ENCODE measurements at places on chromosomes 11 and 22. TPM values are rescaled to one million over a fixed set of nuclear protein-coding genes. Genes with fewer than 3 reads are reported as not detected.

DNA sequence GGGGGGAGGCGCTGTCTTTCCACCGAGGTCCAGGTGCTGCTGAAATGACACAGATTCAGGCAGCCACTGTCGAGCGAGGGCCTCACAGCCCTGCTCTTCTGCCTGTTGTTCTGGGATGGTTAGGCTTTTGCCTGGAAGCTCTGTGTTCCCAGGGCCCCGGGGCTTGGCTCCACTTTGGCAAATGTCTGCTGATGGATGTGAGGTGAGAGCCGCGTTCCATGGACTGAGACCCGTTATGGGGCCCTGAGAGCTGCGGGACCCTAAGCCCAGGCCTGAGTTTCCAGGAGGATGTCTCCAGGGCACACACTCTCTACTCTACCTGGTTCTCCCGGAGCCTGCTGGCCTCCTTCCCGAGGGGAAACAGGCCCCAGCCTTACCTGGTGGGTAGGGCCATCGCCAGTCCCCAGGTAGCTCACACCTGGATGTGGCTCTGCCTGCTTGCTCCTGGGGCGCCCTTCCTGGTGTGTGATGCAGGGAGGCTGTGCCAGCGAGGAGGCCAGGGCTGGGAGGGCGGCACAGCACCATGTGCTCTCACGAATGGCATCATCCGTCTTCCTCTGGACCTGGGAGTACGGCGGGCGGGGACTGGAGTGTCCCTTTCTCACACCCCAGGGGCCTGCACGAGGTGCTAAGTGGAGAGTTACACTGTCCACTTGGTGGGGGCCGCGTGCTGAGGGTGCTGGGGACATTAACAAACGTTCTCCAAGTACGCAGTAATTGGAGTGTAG, 435.5 kb downstream of the TBC1D22A start:
- H3K4me1 ChIP-seq, result no peaks in the 10 kb centered on the region
- H3K4me3 ChIP-seq, result no peak overlapping the region
- no peak for DNase-seq
- H3K27me3 ChIP-seq, result peaks cover 12% of the 10 kb centered on the region

The NDUFS8 gene
- total RNA-seq, result 117 TPM

The NPAS4 gene
- not detected for total RNA-seq

The LINC01488 gene
- not detected for total RNA-seq

The TOLLIP gene
- total RNA-seq, result 27.3 TPM

GRCh38 chr11:2272946-2273280, 2.5 kb upstream of the ASCL2 start:
- H3K36me3 ChIP-seq, result no peaks in the 10 kb centered on the region
- DNase-seq, result no peak
- peaks cover 69% of the 10 kb centered on the region for H3K27me3 ChIP-seq
- H3K4me1 ChIP-seq, result no peaks in the 10 kb centered on the region
- no peak overlapping the region for H3K27ac ChIP-seq

DNA sequence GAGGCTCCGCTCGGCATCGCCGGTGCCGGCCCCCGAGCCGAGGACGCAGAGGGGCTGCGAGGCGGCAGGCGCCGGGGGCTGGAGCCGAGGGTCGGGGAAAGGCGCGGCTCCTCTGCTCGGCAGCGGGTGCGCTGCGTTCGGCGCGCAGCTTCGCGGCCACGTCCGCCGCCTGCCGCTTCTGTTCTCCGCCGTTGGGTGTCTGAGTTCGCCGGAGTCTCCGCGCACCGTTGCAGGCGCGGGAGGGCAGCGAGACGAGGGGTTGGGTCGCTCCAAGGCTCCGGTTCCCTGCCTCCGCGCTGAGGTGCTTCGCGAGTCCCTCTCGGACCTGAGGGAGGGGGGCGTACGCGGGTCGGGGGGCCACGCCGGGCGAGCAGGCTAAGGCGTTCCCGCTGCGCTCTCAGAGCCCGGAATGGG, 347 bp downstream of the MN1 start:
- H3K4me1 ChIP-seq, result no peaks in the 10 kb centered on the region
- no peaks in the 10 kb centered on the region for H3K36me3 ChIP-seq
- H3K27ac ChIP-seq, result peak overlapping the region; percentile 56
- no peaks in the 10 kb centered on the region for H3K27me3 ChIP-seq
- peak overlapping the region; percentile 85 for H3K4me3 ChIP-seq

- H3K27me3 ChIP-seq, result no peaks in the 10 kb centered on the region
- 0 out of 2 replicates have a peak overlapping the region, but pooled peaks have one; percentile 9 for H3K27ac ChIP-seq
- DNase-seq, result peak; percentile 64
Measured at GRCh38 chr11:12029738-12030363, 21.4 kb upstream of the DKK3 start.

GRCh38 chr11:130214861-130215530, 55.4 kb downstream of the ST14 start:
- no peaks in the 10 kb centered on the region for H3K36me3 ChIP-seq
- H3K4me3 ChIP-seq, result no peak overlapping the region
- DNase-seq, result no peak
- no peaks in the 10 kb centered on the region for H3K4me1 ChIP-seq

DNA sequence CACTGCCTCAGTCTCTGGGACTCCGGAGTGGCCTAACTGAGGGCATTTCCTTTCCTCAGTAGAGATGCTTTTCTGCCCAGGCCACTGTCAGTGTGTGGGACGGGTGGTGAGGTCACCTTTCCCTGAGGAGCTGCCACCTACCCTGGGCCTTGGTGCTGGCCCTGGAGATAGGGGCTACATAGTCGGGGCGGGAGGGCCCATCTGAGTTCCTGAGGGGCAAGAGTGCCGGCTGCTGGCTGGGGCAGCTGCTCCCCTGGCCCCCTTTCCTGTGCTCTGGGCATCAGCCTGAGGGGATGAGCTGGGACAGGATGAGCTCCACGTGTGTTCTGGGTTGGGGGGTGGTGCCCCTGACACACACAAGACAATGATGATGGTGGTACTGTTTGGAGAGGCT, 5.4 kb downstream of the KCNC1 start:
- no peaks in the 10 kb centered on the region for H3K36me3 ChIP-seq
- peaks cover 4% of the 10 kb centered on the region for H3K4me1 ChIP-seq
- no peak for DNase-seq
- H3K27ac ChIP-seq, result no peak overlapping the region

DNA sequence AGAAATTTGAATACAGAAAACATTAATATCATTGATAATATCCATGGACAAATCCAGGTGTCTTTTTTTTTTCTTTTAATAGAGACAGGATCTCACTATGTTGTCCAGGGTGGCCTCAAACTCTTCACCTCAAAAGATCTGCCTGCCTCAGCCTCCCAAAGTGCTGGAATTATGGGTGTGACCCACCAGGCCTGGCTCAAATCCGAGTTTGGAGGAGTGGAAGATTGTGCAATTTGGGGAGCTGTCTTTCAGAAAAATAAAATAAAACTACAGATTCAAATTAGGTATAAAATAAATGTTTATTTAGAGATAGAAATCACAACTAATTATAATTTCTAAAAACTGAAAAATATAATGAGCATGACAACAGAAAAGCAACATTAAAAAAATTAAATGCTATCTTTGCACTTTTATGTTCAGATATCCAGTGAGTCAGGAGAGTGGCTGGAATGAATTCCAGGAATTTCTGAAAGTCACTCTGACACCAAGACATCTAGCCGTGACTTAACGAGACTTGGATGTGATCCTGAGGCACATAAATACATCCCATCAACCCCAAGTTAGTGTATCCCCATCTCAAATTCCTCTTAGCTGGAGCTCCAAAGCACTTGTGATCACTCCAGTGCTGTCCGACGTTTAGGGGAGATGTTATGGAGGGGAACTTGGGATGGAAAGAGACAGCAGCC, 128.6 kb upstream of the THY1 start:
- H3K27ac ChIP-seq, result no peak overlapping the region
- peaks cover 7% of the 10 kb centered on the region for H3K4me1 ChIP-seq
- H3K4me3 ChIP-seq, result no peak overlapping the region
- no peaks in the 10 kb centered on the region for H3K36me3 ChIP-seq
- no peaks in the 10 kb centered on the region for H3K27me3 ChIP-seq
- peak; percentile 36 for DNase-seq

- H3K4me1 ChIP-seq, result no peaks in the 10 kb centered on the region
- H3K36me3 ChIP-seq, result no peaks in the 10 kb centered on the region
- H3K27me3 ChIP-seq, result peaks cover 8% of the 10 kb centered on the region
- no peak overlapping the region for H3K4me3 ChIP-seq
Measured at GRCh38 chr11:59200423-59200746, 12.3 kb downstream of the MPEG1 start.

GRCh38 chr22:50298937-50299784, 8.3 kb downstream of the PLXNB2 start:
- H3K4me1 ChIP-seq, result peaks cover 32% of the 10 kb centered on the region
- H3K4me3 ChIP-seq, result peak overlapping the region; percentile 60
- DNase-seq, result peak; percentile 68
- peak overlapping the region; percentile 58 for H3K27ac ChIP-seq
- H3K36me3 ChIP-seq, result no peaks in the 10 kb centered on the region
- H3K27me3 ChIP-seq, result no peaks in the 10 kb centered on the region

The SUSD2 gene
- not detected for total RNA-seq

DNA sequence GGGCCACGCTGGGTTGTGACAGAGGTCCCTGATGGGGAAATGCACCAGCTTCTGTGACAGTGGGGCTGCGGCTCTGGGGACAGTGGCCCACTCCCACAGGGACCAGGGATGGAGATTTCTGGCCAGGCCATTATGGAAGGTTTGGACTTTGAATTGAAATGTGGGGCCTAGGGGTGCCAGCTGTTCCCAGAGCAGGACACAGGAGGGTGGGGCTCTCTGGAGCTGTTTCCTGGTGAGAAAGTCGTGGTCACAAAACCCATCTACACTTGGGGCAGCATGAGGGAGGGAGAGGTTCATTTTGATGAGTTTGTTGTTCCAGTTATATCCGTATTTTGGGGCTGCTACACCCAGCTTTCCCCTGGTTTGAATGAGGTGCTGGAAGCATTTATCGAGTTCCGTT, 52.2 kb downstream of the LRP5 start:
- no peak overlapping the region for H3K4me3 ChIP-seq
- no peaks in the 10 kb centered on the region for H3K36me3 ChIP-seq
- H3K27me3 ChIP-seq, result no peaks in the 10 kb centered on the region
- no peaks in the 10 kb centered on the region for H3K4me1 ChIP-seq
- H3K27ac ChIP-seq, result no peak overlapping the region
- no peak for DNase-seq

The OR52E8 gene
- not detected for total RNA-seq

- peak; percentile 38 for DNase-seq
- H3K27me3 ChIP-seq, result no peaks in the 10 kb centered on the region
- H3K27ac ChIP-seq, result peak overlapping the region; percentile 90
- peaks cover 36% of the 10 kb centered on the region for H3K36me3 ChIP-seq
- H3K4me1 ChIP-seq, result peaks cover 21% of the 10 kb centered on the region
Measured at GRCh38 chr11:8683115-8683807, 669 bp downstream of the RPL27A start.

GRCh38 chr11:2547806-2548205, 103.0 kb downstream of the KCNQ1 start:
- no peaks in the 10 kb centered on the region for H3K4me1 ChIP-seq
- H3K36me3 ChIP-seq, result no peaks in the 10 kb centered on the region
- H3K27me3 ChIP-seq, result peaks cover 38% of the 10 kb centered on the region
- no peak overlapping the region for H3K27ac ChIP-seq

DNA sequence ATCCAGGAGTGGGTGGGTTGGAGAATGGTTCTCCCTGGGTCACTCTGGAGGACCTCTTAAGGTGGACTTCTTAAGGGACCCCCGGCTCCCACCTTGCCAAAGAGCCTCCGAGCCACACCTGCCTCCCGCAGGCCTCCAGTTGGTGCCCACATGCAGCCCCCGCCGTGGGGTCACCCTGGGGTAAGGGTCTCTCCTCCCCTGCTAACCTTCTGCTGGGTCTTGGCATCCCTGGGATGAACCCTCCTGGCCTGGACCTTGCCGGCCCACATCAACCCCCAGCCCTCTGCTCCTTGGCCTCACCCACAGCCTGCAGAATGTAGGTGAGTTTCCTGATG, 12.5 kb upstream of the MUC6 start:
- H3K27ac ChIP-seq, result no peak overlapping the region
- H3K4me1 ChIP-seq, result no peaks in the 10 kb centered on the region
- no peaks in the 10 kb centered on the region for H3K36me3 ChIP-seq
- H3K27me3 ChIP-seq, result peaks cover 36% of the 10 kb centered on the region

- H3K27ac ChIP-seq, result peak overlapping the region; percentile 37
- peaks cover 21% of the 10 kb centered on the region for H3K4me1 ChIP-seq
Measured at GRCh38 chr11:81005595-81005994, 1564.8 kb upstream of the TENM4 start.

The OR56A1 gene
- total RNA-seq, result not detected

GRCh38 chr22:30326255-30326705, 461 bp downstream of the TBC1D10A start:
- peaks cover 18% of the 10 kb centered on the region for H3K4me1 ChIP-seq
- H3K36me3 ChIP-seq, result no peaks in the 10 kb centered on the region
- peak overlapping the region; percentile 79 for H3K4me3 ChIP-seq

DNA sequence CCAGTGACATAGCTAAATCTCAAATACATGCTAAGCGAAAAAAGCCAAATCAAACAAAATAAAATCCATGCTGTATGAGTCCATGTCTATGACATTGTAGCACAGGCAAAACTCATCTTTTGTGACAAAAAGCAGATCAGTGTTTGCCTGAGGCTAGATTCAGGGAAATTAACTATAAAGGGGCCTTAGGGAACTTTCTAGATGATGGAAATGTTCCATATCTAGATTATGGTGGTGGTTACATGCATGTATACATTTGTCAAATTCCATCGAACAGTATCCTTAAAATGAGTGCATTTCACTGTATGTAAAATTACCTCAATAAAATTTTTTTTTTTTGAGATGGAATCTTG, 14.9 kb downstream of the CD5 start:
- DNase-seq, result no peak
- no peaks in the 10 kb centered on the region for H3K27me3 ChIP-seq
- H3K27ac ChIP-seq, result no peak overlapping the region
- H3K36me3 ChIP-seq, result no peaks in the 10 kb centered on the region
- no peaks in the 10 kb centered on the region for H3K4me1 ChIP-seq
- no peak overlapping the region for H3K4me3 ChIP-seq

The C11orf87 gene
- 0.76 TPM for total RNA-seq

The ARHGAP8 gene
- total RNA-seq, result 0.54 TPM

- H3K4me3 ChIP-seq, result no peak overlapping the region
- H3K4me1 ChIP-seq, result no peaks in the 10 kb centered on the region
- H3K27me3 ChIP-seq, result no peaks in the 10 kb centered on the region
- no peak overlapping the region for H3K27ac ChIP-seq
- DNase-seq, result no peak
Measured at GRCh38 chr11:100229086-100229485, 458.0 kb upstream of the ARHGAP42 start.

GRCh38 chr11:75503531-75504099, 22.1 kb downstream of the GDPD5 start:
- no peak for DNase-seq
- H3K4me3 ChIP-seq, result no peak overlapping the region
- no peaks in the 10 kb centered on the region for H3K27me3 ChIP-seq
- no peak overlapping the region for H3K27ac ChIP-seq

The SERGEF gene
- total RNA-seq, result 16.8 TPM
